Gastrocnemius medialis (tissue), 4 donors: ENCODE measurements at places on chromosomes 2 and 18. TPM values are rescaled to one million over a fixed set of nuclear protein-coding genes. Genes with fewer than 3 reads are reported as not detected.

DNA sequence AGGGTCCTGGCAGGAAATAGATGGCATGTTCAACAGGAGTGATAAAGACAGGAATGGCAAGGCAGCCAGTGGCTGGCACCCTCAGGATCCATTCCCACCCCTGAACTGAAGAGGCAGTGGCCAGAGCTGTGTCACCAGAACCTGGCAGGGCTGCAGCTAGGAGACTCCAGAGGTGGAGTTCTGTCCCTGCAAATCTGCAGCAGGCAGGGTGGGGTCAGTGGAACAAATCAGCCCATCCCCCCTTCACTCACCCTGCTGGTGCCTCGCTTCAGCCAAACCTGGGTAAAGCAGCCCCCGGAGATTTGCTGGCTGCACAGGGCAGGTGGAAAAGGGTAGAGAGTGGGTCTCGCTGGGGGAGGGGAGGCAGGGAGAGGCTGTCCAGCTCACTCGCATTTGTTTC, 12.7 kb downstream of the INPP5D start:
- H3K27me3 ChIP-seq = no peaks in the 10 kb centered on the region
- no peaks in the 10 kb centered on the region for H3K36me3 ChIP-seq
- H3K27ac ChIP-seq = no peak overlapping the region
- no peak for DNase-seq
- no peaks in the 10 kb centered on the region for H3K4me1 ChIP-seq
- H3K4me3 ChIP-seq = no peak overlapping the region

- H3K4me3 ChIP-seq = no peak overlapping the region
- H3K27me3 ChIP-seq = no peaks in the 10 kb centered on the region
- no peak overlapping the region for H3K27ac ChIP-seq
- no peaks in the 10 kb centered on the region for H3K36me3 ChIP-seq
- no peak for DNase-seq
- no peaks in the 10 kb centered on the region for H3K4me1 ChIP-seq
These were observed 164.9 kb upstream of the AGAP1 start for GRCh38 chr2:235328991-235329390.

- no peak overlapping the region for H3K4me3 ChIP-seq
- no peak for DNase-seq
- peaks cover 2% of the 10 kb centered on the region for H3K4me1 ChIP-seq
- no peaks in the 10 kb centered on the region for H3K27me3 ChIP-seq
These were observed 116.8 kb upstream of the RAB6C start for GRCh38 chr2:129862668-129863067.

DNA sequence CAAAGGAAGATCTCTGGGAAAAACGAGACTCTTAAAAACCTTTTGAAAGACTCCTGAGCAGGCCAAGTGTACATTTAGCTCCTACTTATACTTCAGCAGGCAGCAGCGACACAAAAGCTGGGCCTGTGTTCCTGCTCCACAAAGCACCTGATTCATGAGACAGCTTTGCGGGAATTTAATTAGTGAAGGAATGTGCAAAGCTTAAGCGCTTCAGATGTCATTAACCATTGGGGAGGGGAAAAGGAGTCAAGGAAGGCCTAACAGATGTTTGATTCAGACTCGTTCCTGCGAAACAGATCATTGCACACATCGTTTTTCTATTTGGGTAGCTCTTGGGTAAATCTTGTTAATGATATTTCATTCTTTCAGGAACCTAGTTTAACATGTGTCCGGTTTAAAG, 125.9 kb downstream of the MAIP1 start:
- no peak for DNase-seq
- no peaks in the 10 kb centered on the region for H3K36me3 ChIP-seq
- no peak overlapping the region for H3K27ac ChIP-seq

GRCh38 chr18:46152436-46152807, 48.2 kb downstream of the HAUS1 start:
- DNase-seq = peak; percentile 94
- peak overlapping the region; percentile 38 for H3K4me3 ChIP-seq
- peak overlapping the region; percentile 97 for H3K27ac ChIP-seq
- peaks cover 27% of the 10 kb centered on the region for H3K4me1 ChIP-seq
- H3K36me3 ChIP-seq = no peaks in the 10 kb centered on the region

GRCh38 chr2:109295781-109296117, 166.7 kb downstream of the SH3RF3 start:
- no peak for DNase-seq
- no peaks in the 10 kb centered on the region for H3K36me3 ChIP-seq
- H3K27ac ChIP-seq = no peak overlapping the region
- peaks cover 18% of the 10 kb centered on the region for H3K4me1 ChIP-seq

- H3K4me1 ChIP-seq = peaks cover 57% of the 10 kb centered on the region
- peak overlapping the region; percentile 99 for H3K27ac ChIP-seq
- H3K36me3 ChIP-seq = peaks cover 28% of the 10 kb centered on the region
These were observed 697 bp downstream of the LGALSL start for GRCh38 chr2:64454386-64455332.

- H3K27ac ChIP-seq = no peak overlapping the region
- H3K4me3 ChIP-seq = peak overlapping the region; percentile 60
- peaks cover 6% of the 10 kb centered on the region for H3K4me1 ChIP-seq
- H3K27me3 ChIP-seq = peaks cover 58% of the 10 kb centered on the region
- no peaks in the 10 kb centered on the region for H3K36me3 ChIP-seq
These were observed 1.6 kb downstream of the CDH2 start for GRCh38 chr18:28175150-28175929.

GRCh38 chr18:420661-421246, 79.7 kb downstream of the COLEC12 start:
- H3K4me3 ChIP-seq = no peak overlapping the region
- H3K27ac ChIP-seq = no peak overlapping the region
- DNase-seq = no peak
- H3K4me1 ChIP-seq = no peaks in the 10 kb centered on the region
- H3K27me3 ChIP-seq = no peaks in the 10 kb centered on the region

DNA sequence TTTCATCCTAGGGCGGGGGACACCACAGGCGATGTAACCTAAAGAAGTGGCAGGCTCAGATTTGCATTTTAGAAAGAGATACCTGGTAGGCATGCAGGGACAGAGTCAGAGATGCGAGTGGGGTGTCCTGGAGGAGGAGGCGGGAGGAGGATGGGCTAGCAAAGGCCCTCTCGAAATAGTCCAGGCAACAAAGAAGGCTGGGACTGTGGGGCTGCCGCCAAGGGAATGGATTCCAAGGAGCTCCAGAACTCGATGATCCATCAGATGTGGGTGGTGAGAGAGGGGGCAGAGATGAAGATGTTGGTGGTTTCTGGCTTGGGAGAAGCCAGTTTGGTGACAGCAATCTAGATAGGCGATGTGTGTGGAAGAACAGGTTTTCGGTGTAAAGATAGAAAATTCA, 12.5 kb upstream of the INPP5D start:
- no peaks in the 10 kb centered on the region for H3K36me3 ChIP-seq
- H3K4me1 ChIP-seq = no peaks in the 10 kb centered on the region
- H3K4me3 ChIP-seq = no peak overlapping the region
- no peak for DNase-seq
- H3K27ac ChIP-seq = no peak overlapping the region

- no peaks in the 10 kb centered on the region for H3K36me3 ChIP-seq
- DNase-seq = no peak
- no peaks in the 10 kb centered on the region for H3K4me1 ChIP-seq
- no peak overlapping the region for H3K4me3 ChIP-seq
- no peaks in the 10 kb centered on the region for H3K27me3 ChIP-seq
These were observed 328.9 kb downstream of the CLIP4 start for GRCh38 chr2:29444150-29444549.

GRCh38 chr2:88254437-88255091, 84.4 kb downstream of the THNSL2 start:
- peaks cover 6% of the 10 kb centered on the region for H3K27me3 ChIP-seq
- DNase-seq = no peak
- H3K36me3 ChIP-seq = no peaks in the 10 kb centered on the region
- no peaks in the 10 kb centered on the region for H3K4me1 ChIP-seq

GRCh38 chr2:64950226-64951160, 38.7 kb upstream of the SLC1A4 start:
- no peaks in the 10 kb centered on the region for H3K36me3 ChIP-seq
- peak overlapping the region; percentile 39 for H3K27ac ChIP-seq

- no peaks in the 10 kb centered on the region for H3K27me3 ChIP-seq
- H3K4me1 ChIP-seq = no peaks in the 10 kb centered on the region
- no peaks in the 10 kb centered on the region for H3K36me3 ChIP-seq
These were observed 127.3 kb downstream of the XRCC5 start for GRCh38 chr2:216236486-216236885.

DNA sequence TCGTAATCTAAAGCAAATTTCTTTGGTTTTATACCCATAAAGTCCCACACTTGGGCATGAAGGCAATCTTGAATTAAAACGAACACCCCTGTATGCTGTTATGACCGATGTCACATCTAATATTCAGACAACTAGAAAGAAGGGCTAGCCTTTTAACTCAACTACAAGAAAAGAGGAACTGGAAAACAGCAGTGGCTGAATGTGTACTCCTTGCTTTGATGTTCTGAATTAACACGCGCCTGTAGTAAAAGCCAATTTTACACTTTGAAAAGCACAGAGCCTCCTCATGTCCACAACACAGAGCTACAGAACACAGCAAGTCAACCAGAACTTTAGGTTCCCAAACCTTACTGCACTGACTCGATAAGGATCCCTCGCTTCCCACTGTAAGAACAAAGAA, 147.6 kb downstream of the HDAC4 start:
- peak overlapping the region; percentile 10 for H3K4me3 ChIP-seq
- H3K36me3 ChIP-seq = no peaks in the 10 kb centered on the region
- peaks cover 95% of the 10 kb centered on the region for H3K4me1 ChIP-seq

DNA sequence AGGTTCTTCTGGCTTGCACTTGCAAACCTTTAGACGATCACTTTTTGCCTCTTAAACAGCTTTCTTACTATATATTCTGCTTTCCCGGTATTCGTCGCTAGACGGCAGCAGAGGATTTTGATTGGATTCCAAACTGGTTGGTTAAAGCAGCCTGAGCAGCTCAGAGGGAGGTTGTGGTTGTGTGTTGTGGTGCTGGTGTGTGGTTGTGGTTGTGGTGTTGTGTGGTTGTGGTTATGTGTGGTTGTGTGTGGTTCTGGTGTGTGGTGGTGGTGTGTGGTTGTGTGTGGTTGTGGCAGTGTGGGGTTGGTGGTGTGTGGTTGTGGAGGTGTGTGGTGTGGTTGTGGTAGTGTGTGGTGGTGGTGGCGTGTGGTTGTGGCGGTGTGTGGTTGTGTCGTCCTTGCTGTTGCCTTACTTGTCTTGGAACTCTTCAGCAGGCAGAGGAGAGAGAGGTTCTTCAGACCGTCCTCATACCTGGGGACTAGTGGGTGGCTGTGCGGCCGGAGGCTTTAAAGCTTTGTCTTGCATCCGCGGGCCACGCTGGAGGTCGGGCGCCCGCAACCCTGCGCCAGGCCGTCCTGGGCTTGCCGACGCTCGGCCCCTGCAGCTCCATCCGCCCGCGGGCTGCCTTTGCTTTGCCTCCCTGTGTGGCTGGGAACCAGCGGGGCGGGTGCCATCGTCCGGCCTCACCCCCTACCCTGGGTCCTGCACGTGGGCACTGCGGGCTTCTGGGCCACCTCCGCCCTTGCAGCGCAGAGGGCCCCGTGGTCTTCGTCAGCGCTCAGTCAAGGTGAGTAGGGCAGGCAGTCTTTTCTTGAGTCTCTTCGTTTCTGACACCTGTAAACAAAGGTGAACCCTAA, 190.8 kb downstream of the ARHGAP28 start:
- no peaks in the 10 kb centered on the region for H3K27me3 ChIP-seq
- H3K36me3 ChIP-seq = no peaks in the 10 kb centered on the region
- no peaks in the 10 kb centered on the region for H3K4me1 ChIP-seq
- no peak for DNase-seq
- no peak overlapping the region for H3K4me3 ChIP-seq

DNA sequence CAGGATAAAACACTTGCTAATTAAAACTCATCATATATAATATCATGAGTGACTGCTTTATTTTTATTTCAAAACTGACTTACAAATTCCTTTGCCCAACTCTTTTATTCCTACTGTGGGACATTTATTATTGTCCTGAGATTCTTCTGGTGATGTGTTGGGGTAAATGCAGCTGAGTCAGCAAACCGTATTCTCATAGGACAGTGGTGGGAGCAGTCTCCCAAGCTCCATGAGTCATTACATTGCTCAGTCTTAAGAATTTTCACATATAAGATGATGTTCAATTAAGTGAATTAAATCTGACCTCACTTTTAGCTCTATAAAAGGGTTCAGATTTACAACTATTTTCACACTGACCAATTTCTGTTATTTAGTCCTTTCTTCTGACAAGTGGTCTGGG, 1530.7 kb downstream of the LRP1B start:
- H3K36me3 ChIP-seq = no peaks in the 10 kb centered on the region
- no peaks in the 10 kb centered on the region for H3K4me1 ChIP-seq
- no peaks in the 10 kb centered on the region for H3K27me3 ChIP-seq
- no peak for DNase-seq
- H3K27ac ChIP-seq = no peak overlapping the region

- no peak overlapping the region for H3K27ac ChIP-seq
- H3K4me1 ChIP-seq = peaks cover 26% of the 10 kb centered on the region
- no peaks in the 10 kb centered on the region for H3K36me3 ChIP-seq
- no peaks in the 10 kb centered on the region for H3K27me3 ChIP-seq
- no peak for DNase-seq
These were observed 102.7 kb downstream of the ZNF516 start for GRCh38 chr18:76392349-76392748.

DNA sequence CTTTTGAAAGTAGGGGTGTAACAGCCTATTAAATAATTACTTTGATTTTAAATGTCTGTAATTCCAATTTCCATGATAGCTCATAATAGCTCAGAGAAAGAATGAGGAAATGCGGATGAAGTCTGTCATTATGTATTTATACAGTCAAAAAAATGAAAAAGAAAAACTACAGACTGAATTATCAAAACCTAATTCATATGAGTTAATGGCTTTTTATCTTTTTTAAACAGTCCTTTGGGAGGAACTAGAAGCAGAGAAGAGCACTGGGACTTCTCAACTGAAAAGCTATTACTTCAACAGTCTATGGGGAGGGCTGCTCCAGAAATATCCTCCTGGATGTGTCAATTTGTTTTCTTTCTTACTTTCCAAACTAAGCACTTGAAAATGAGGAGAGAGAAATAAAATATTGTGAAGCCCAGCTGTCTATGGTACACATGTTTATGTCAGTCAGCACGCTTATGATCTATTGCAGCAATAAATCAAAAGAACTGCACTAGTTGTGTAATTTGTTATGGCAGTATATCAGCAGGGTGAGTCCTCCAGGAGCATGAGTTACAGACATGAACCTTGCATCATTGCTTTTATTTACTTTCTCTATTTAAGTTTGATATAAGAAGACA, 1550.2 kb downstream of the LRP1B start:
- H3K27ac ChIP-seq = no peak overlapping the region
- no peaks in the 10 kb centered on the region for H3K4me1 ChIP-seq
- DNase-seq = no peak

DNA sequence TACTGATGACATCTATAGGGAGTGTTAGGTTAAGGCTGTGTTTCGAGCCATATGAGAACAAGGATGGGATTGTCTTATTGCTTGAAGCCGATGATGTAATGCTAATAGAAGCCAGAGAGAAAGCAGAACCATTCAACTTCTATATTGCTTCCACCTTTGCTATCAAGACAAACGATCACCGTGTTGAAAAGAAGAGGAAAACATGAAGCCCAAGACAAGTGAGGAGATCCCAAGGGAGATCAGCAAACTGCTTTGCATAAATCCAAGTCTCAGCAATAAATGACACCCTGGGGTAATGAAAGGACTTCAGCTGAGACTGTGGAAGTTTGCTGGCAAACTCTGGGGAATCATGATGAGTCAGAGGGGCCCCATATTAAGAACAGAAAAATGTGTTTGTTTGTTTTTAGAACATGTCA, 206.2 kb downstream of the NCKAP5 start:
- no peak for DNase-seq
- no peak overlapping the region for H3K27ac ChIP-seq
- H3K4me1 ChIP-seq = no peaks in the 10 kb centered on the region
- no peaks in the 10 kb centered on the region for H3K27me3 ChIP-seq

The ITPRIPL1 gene
- not detected for total RNA-seq

The RAD51AP2 gene
- not detected for total RNA-seq

The SCN9A gene
- total RNA-seq = 0.40 TPM

The CERKL gene
- not detected for total RNA-seq

The PAX8 gene
- 0.27 TPM for total RNA-seq

The PXDN gene
- 9.9 TPM for total RNA-seq

The C2orf78 gene
- 0.16 TPM for total RNA-seq

The ELOA2 gene
- 0.80 TPM for total RNA-seq

The MTCL1 gene
- total RNA-seq = 4.1 TPM

The ZNF385B gene
- total RNA-seq = 9.7 TPM
